ENCODE measurements at places on chromosomes 2 and 18.
A peak's percentile ranks its signal among the peaks of the same experiment; 100 is the strongest.

DNA sequence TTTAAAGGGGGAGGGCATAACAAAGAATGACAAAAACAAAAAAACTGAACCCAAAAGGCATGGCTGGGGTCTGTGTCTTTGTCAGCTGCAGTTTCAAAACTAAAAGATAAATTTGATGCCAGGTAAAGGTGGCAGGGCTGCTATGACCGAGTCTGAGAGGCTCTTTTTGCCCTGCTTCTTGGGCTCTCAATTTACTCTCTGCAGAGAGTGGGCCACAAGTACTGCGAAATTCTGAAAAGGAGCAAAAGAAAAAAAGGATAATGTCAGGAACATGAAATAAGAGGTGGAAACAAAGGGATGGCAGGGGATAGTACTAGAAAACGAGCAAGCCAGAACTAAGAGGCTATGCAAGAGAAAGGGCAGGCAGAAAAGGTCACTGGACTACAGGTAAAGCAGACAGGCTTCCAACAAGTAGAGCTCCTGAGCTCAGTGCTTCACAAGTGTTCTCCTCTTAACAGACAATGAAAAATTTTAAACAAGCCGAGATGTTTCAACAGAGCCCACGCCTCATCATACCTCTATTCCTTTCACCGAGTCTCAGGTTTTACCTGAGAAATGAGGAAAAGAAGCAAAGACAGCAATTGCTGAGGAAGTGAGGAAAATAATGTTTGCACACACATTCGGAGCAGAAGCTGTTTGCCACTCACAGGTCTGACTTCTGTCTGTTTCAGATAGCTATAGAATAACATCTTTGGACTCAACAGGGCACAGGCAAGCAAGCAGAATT is 7.3 kb downstream of the IRS1 start:
- DNase-seq: no peak

DNA sequence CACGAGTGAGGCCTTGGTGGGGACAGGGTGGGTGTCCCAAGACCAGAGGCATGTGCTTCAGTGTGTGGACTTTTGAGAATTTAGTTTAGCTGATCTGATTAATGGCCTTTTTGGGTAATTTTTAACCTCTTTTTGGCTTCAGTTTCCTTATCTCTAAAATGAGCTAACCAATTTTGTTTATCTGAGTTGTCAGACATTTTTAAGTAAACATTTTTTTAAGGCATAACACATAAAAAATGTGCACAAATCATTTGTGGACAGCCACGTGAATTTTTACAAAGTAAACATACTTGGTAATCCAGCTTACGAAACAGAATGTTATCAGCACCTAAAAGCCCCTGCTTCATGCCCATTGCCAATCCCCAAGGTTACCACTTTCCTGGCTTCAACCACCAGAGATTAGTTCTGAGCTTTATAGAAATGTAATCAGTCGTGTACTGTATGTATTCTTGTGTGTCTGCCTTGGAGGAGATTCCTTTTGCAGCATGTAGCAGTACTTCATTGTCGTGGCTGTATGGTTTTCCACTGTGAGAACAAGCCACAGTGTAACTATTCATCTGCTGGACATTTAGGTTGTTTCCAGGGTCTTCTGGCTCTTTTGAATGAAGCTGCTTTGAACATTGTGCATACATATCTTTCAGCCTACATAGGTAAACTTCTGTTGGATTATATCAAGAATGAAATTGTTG is 8.4 kb upstream of the INO80C start:
- DNase-seq: no peak

GRCh38 chr18:9705183-9705829 is 2.8 kb upstream of the RAB31 start:
- no peak for DNase-seq

DNA sequence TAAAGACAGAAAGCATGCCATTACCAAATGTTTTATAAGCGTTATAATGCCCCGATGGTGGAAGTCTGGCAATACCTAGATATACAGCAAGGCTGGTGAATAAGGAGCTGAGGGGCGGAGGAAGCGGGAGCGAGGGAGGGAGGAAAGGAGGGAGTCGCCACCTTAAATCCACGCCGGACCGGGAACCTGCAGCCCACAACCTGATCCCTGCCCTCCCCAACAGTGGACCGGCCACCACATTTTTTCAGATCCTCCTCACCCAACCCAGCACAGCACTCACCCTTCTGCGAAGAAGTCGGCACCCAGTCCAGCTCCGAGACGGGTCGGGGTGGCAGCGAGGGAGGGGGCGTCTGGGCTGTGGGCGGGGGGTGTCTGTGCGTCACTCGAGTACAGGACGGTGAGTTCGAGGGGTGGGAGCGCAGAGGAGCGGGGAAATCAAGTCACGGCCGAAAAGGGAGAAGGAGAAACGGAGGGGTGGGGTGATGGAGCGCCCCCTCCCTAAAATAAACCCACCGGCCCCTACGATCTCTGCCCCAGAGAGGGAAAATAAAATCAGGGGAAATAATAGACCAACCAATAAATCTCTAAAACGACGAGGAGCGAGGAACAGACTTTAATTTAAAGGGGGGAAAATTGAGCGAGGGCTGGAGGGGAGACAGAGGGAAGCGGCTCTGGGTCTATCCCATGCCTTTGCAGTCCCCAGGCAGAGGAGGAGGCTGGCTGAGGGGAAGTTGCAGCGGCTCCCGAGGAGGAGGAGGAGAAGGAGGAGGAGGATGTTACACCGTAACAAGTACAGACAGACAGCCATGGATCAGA is 96.5 kb upstream of the SERTAD2 start:
- peak; percentile 40 for DNase-seq

GRCh38 chr2:129741623-129742022 is 237.8 kb upstream of the RAB6C start:
- DNase-seq: no peak

GRCh38 chr2:169714699-169715098 is 18.9 kb upstream of the KLHL23 start:
- DNase-seq: peak; percentile 33

GRCh38 chr2:1546901-1547300 is 133.6 kb downstream of the TPO start:
- DNase-seq: no peak

- DNase-seq: no peak
These were observed 7.7 kb downstream of the PPP1R7 start for GRCh38 chr2:241157841-241158545.

DNA sequence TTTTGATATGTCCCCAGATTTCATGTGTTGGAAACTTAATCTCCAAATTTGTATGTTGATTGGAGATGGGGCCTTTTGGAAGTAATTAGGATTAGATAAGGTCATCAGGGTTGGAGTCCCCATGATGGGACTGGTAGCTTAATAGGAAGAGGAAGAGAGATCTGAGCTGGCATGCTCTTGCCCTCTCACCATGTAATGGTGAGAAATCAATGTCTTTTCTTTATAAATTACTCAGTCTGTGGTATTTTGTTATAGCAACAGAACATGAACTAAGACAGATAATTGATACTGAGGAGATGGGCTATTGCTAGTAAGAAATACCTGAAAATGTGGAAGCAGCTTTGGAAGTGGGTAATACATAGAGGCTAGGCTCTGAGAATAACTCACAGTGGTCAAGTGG is 48.0 kb downstream of the CDC42EP3 start:
- DNase-seq: no peak

DNA sequence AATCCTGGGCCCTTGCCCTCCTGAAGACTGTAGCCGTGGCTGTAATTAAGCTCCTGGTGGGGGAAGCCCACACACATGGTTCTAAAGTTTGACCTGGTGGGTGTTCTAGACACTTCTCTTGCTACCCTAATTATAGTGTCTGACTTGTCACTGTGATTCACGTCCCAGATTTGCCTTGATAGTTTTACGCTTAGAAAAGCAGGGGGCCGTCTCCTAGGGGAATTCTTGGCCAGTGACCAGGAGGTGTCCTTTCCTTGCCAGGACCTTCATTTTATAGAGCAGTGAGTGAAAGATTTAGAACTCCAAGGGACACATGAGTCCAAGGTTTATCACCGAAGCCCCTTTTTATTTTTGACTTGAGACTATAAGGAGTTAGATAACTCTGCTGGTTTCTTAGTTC is 9.0 kb downstream of the TMEM214 start:
- DNase-seq: no peak

GRCh38 chr2:75113231-75113869 is 86.0 kb downstream of the TACR1 start:
- no peak for DNase-seq

DNA sequence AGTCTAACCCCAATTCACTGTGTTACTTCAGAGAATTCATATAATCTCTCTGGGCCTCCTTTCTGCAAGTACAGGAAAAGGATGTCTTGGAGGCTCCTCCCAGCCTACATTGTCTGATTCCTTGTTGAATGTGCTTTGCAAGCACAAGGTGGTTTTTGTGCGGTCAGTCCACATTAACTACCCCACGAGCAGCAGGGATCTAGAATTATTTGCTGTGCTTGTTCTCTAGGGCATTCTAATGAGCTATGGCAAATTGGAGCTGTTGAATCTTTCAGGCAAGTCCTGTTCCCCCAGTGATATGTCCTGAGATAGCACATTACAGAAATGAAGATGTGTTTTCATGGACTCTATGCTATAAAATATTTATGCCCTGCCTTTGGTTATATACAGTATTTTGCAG is 349.4 kb downstream of the SLC4A3 start:
- no peak for DNase-seq

DNA sequence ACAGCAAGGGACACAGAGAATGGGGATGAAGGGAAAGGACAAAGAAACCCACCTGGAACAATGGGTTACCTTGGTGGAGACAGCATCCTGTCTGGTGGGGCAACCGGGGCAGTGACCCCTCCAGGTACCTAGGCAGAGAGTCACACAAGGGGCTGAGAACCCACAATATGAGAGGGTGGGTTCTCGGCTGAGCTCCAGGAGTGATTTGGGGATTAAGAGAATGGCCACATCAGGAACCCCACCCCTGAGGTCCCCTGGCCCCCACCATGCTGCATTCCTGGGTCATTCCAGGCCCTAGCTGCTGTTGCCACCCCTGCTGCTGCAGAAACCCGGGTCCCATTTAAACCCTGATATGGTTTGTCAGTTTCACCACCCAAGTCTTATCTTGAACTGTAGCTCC is 172.3 kb downstream of the RTP5 start:
- no peak for DNase-seq

- no peak for DNase-seq
These were observed 120.8 kb upstream of the NPAS2 start for GRCh38 chr2:100699131-100699530.

- DNase-seq: no peak
These were observed 54.6 kb upstream of the MAP4K3 start for GRCh38 chr2:39491653-39492052.

DNA sequence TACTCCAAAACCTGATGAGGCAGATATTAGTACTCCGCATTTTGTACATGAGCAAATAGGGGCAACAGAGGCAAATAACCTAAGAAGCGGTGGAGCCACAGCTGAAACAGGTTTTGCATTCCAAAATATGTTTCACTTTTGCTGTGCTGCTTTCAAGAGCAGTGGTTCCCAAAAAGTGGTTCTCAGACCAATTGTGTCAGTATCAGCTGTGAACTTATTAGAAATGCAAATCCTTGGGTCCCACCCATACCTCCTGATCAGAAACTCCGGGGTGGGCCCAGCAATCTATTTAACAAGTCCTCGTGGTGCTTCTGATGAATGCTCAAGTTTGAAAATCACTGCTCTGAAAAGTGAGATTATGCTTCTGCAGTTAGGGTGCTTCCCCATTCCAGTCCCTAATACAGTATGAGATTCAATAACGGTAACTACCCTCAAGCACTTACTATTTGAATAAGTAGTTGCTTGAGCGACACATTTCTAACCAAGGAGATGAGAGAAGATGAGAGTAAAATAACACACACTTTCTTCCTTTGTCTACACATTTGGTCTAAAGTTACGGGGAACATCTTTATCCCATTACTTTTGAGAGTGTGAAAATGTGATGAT is 17.8 kb upstream of the TCF4 start:
- no peak for DNase-seq

GRCh38 chr2:8030573-8031303 is 651.1 kb upstream of the ID2 start:
- DNase-seq: no peak

DNA sequence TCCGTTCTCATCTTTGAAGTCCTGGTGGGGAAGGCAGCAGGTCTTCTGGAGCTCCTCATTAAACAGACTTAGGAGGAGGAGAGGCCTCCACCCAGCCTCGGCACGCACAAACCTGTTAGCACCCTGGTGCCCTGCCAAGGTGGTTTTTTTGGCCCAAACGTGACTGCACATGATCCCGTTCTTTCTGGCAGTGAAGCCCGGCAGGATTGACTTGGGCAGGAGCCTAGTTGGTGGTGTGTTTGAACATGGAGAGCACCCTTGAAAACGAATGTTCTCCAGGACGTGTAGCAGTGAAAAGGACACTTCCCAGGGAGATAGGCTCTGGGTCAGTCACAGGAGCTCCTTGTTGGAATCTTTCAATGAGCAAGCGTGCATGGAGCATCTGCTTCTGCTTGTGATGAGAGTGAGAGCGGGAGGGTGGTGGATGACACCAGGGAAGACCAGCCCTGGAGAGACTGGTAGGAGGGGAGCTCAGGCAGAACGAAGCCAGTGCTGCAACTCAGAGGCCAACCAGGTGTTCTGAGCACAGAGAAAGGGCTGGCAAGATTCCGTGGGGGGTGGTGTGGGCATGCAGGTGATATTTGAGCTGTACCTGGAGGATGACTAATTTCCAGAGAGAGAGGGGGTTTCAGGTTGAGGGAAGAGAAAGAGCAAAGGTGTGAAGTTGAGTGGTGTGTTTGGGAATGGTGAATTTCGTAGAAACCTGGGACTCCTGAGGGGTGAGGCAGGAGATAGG is 73.8 kb downstream of the TANC1 start:
- DNase-seq: no peak

GRCh38 chr2:3102081-3102921 is 275.3 kb downstream of the EIPR1 start:
- no peak for DNase-seq

GRCh38 chr2:16123856-16124780 is 183.8 kb downstream of the MYCN start:
- DNase-seq: no peak

DNA sequence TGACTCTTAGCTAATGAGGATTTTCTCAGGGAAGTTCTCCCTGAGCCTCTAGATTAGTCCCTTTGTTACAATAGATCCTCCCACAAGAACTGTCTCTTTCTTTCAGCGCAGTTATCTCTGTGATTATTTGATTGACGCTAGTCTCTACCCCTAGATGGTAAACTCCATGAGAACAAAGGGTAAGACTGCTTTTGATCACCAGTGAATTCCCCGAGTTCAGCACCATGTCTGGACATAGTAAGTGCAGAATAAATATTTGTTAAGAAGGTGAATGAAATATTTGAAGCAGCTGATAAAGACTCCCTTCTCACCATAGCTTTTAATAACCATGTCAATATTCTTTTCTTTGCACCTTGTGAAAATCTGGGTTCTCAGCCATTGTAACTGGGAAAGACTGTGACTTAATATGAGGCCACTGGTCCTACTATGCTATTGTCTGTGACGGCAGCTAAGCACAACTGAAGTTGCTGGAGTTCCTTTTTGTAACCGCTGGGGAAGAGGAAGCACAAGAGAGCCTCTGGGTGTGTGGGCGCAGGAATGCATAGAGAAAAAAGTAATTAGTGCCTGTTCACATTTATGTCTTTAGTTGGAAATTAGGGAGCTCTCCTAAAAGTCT is 214.7 kb downstream of the TGIF1 start:
- DNase-seq: no peak
